ENCODE measurements at places on chromosomes 4 and X. TPM values are rescaled to one million over a fixed set of nuclear protein-coding genes. Genes with fewer than 3 reads are reported as not detected.

- no peak for DNase-seq
Observed at GRCh38 chrX:133697656-133698055, 282.4 kb upstream of the GPC4 start.

DNA sequence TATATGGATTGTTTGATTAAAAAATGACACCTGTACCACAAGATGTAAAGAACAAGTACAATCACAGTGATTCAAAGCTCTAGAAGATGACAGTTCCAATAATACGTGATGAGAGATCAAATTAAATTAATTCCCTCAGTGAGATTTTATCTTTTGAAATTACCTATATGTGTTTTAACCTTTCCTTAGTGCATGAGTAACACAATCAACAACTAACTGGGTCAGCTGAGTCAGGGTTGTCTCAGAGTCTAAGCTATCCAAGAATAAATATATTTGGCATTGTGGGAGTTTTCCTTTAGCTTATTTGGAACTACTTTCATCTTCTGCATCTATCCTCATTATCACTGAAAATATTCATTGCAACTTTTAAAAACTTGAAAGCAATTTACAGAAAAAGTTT is 162.8 kb downstream of the WDFY3 start:
- DNase-seq = no peak

DNA sequence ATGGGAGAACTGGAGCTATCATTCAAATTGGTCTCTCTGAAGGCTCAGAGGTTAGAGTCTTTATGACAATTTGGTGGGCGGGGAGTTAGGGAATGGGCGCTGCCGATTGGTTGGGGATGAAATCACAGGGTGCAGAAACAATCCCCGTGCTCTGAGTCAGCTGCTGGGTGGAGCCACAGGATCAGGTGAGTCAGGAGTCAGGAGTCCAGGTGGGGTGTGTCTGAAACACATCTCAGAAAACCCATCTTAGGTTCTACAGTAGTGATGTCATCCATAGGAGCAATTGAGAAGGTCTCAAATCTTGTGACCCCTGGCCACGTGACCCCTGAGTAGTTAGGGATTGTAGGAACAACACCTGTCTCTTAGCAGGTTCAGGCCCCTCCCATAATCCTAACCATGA is 41.6 kb upstream of the TLR3 start:
- no peak for DNase-seq

GRCh38 chr4:72016011-72016410 is 15.8 kb upstream of the NPFFR2 start:
- no peak for DNase-seq

Gene SPANXA2
- total RNA-seq = not detected

DNA sequence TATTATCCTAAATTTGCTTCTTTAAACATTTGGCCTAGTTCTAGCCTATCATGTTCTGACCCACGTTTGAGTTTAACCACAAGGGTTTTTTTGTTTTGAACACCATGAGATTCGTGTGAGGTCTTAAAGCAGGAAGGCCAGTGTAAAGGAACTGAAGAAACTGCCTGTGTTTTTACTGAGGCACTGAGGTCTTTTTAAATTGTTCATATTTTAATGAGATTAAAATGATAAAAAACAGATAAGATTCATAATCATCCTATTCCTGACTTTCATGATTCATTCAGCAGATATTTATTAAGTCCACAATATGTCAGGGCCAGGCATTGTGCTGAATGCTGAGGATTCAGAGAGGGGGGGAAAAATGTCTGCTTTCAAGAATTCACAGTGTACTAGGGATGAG is 3.2 kb downstream of the RPS6KA3 start:
- no peak for DNase-seq

DNA sequence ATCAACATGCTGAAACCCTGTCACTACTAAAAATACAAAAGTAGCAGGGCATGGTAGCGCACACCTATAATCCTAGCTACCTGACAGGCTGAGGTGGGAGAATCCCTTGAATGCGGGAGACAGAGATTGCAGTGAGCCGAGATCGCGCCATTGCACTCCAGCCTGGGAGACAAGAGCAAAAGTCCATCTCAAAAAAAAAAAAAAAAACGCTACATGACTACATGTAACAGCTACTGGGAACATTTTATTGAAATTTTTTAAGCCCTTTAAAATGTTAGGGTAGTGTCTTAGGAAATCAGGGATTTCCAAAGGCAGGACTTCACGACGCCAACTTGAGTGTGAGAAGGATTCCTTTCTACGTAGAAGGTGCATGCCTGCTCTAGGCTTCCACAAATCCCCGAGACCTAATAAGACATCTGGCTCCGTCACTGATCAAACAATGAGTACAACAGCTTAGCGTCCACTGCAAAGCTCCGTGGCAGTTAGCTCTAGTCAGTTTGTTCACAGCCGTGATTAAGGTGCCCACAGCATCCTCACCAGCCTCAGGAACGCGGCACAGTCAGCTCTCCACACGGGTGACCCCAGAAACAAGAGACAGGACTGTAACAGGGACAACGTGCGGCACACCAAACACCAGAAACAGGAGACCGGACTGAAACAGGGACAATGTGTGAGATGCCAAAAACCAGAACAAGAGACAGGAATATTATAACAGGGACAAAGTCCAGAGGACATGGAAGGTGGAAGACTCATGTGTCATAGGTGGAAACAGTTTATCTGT is 33.7 kb downstream of the DHRSX start:
- no peak for DNase-seq

Gene PDCL2
- not detected for total RNA-seq

DNA sequence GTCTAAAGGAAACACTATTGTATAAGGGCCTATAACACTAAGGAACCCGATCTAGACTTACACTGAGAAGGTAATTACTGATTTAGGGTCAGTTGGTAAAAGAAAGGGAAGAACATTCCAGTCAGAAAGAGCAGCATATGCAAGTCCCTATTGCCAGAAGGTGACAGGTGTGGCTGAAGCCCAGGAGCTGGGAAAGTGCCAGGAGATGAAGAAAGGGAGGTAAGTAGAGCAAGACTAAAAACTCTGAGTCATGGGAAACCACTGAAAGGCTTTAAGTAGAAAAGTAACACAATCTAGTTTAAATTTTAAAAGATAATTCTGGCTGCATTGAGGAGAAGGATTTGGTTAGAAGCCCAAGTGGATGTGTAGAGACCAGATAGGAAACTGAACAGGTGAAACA is 77.7 kb upstream of the INTU start:
- no peak for DNase-seq

GRCh38 chr4:40238008-40238699 is 41.3 kb downstream of the RHOH start:
- DNase-seq = no peak

Gene GUCY1A1
- total RNA-seq = 47.1 TPM

GRCh38 chr4:5933996-5934831 is 41.3 kb upstream of the CRMP1 start:
- no peak for DNase-seq

DNA sequence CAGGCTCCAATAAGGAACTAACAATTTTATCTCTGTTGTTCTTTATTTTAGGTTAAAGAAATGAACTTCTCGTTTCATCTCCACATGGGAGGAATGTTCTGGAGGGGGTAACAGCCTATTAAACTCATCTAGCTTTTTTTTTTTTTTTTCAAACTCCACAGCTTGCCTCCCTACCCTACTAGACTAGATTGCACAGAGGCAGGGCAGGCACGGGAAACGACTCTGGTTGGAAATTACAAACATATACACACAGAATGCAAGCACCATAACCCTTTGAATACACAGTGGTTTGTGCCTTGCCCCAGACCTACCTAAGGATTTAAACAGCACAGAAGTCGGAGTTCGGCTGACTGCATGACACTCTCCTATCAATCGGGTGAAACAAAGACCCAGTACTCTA is 2.7 kb downstream of the MECP2 start:
- no peak for DNase-seq

DNA sequence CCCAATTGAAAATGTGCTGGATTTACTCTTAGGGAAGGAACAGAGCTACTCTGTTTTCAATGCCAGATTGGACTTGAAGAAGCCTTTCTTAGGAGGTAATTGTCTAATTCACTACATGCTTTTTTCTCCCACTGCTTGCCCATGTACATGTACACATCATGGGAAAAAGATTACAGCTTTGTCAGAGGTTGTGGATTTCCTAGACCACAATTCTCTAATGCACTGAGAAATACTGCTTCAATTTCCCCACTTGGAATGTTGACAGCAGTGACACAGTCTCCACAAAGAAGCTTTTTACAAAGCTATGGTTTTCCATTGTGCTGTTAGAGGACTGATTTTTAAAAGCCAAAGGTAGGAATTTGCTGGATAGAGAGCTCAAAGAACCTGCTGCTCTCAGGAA is 19.5 kb downstream of the ZAR1 start:
- no peak for DNase-seq

GRCh38 chrX:110403441-110404238 is 45.0 kb downstream of the RTL9 start:
- no peak for DNase-seq

DNA sequence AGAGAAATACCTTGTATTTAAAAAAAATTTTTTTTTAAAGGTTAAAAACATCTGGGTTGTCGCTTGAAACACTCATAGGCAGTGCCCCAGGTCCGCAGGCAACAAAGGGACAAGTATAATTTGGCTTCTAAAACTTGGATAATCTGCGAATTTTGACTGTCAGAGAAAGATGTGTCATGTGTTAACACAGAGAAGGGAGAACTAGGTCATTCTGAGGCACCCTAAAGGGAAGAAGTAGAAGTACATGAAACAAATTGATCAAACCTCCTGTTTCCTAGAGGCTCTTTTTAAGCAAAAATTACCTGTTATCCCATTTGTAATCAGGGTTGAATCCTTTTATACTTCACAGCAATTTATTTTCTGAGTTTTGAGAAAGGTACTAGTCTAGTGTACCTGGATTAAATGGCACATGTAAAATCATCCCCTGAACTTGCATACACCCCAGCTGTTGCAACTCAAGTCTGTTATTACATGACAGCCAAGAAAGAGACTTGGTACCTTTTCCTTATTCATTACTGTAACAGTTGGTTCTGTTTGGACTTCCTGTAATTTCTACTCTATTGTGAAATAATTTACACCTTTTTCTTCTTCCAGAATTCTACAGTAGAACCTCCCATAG is 1.7 kb downstream of the SRD5A3 start:
- DNase-seq = no peak

DNA sequence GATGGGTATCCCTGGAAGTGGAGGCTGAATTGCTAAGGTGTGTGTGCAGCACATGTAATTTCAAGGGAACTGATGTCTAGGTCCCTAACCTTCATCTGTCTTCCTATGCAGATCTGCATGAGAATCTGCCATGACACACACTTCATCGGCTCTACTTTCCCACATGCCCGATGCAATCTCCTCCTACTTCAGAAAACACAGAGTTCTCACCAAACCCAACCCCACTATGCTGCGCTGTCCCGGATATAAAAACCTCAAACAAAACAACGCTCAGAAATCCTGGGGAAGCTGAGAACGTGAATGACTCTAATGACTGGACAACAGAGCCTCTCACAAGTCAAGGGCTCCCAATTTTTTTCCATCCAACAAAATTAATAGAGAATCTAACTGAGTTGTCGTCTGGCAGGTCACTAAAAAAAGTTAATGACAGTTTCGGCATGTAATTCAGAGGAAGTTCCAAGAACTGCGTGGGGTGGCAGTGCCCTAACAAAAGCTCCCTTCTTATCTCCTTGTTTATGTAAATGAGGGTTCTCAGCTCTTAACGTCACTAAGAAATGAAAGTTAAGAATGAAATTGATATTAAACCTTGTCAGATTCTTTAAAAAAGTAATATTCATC is 39.0 kb downstream of the STX18 start:
- no peak for DNase-seq

Gene C4orf51
- total RNA-seq = not detected

Gene IL3RA
- total RNA-seq = 10.7 TPM
